Stimulated activated CD8-positive, alpha-beta memory T cell treated with anti-CD3 and anti-CD28 coated beads, Interleukin-4, amount 100 ng/mL, for 4 hours (primary cell): ENCODE measurements at places on chromosomes 11 and 22.

- DNase-seq, result no peak
Measured at GRCh38 chr11:33317662-33318061, 60.5 kb downstream of the HIPK3 start.

GRCh38 chr11:17933708-17934107, 79.1 kb downstream of the SERGEF start:
- no peak for DNase-seq

DNA sequence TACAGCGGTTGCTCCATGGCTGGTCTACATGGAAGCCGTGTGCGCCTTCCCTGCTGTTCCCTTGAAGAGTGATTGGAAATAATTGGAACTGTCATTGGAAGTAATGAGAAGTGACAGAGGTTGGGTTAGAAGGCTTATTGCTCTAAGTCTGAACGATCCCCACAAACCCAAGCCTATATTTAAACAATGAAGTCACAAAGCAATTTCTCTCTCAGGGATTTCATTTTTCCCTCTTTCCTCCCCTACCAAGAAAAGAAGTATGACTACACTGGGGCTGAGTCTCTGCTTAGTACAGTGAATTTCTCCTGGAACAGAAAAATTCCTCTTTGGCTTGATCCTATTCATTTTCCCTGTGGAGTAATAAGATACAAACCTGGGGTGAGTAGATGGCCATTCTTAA, 7.8 kb downstream of the CLMP start:
- no peak for DNase-seq

GRCh38 chr22:27625769-27626674, 175.5 kb downstream of the MN1 start:
- DNase-seq, result no peak

DNA sequence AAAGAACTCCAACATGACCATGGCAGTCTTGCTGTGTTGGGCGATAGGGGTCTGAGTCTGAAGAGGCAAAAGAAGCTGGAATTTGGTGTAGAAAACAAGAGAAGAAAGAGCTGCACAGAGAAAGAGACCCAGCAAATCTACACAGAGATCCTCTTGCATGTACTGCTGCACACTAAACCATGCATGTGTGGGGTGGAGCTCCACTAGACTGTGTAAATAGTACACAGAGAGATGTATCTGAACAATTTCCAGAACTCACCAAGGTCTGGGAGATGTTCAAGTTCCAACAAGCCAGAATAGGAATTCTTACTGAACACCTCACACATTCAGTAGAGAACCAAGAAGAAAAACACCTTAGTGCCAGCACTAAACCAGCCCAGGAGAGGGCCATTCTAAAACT, 42.3 kb downstream of the CSF2RB start:
- no peak for DNase-seq

- DNase-seq, result no peak
Measured at GRCh38 chr22:42920101-42920820, 63.2 kb upstream of the ARFGAP3 start.

GRCh38 chr22:49395617-49396016, 432.1 kb downstream of the BRD1 start:
- DNase-seq, result no peak

DNA sequence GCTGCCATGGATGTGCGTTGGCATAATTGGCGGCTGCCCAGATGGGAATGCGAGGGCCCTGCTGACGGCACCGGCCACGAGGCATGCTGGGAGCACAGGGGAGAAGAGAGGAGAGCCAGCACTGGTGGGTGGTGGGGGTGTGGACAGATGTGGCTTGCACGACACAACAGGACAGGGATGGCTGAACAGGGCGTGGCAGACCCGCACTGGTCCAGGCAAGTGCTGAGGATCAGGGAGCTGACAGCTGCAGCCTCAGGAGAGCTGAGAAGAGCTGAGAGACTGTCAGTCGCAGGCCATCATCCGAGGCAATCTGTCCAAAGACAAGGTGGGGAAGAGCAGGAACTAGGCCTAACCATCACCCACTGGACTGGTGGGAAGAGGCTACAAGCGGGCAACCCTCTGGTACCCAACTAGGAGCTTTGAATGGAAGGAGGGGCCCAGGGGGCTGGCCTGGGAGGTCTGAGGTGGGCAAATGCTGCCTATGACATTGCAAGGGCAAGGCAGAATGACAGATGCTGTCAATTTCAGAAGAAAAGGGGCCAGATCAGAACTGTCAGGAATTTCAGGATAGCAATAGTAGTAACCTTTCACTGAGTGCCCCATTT, 2.4 kb downstream of the GNB1L start:
- no peak for DNase-seq

- DNase-seq, result no peak
Measured at GRCh38 chr11:128488471-128488870, 98.9 kb downstream of the ETS1 start.

DNA sequence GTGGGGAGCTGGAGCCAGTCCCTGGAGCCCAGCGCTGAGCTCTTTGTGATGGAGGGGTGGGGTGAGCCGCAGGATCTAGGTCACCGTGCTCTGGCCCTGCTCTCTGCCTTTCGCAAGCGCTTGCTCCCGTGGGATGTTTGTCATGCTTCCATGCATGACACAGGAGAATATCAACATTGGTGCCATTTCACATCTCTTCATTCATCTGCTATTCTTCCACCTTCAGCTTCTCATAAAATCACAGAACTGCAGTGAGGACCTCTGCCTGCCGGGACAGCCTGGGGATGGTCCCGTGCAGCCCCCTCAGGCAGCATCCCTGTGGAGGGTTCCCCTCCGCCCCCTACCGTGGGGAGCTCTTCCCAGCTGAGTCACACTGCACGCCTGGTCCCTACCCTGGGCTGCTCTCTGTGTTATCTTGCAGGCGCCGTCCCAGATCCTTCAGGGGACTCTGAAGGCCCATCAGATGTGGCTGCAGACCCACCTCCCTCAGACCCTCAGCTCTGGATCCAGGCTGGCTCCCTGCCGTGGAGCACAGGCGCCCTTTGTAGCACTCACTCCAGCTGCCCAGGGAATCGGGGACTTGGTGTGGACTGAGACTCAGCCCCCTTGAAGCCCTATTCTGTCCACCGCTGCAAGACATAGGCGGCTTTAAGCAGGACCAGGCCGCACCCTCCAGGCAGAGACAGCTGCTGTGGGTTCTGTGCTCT, 5.1 kb upstream of the SEPTIN5 start:
- no peak for DNase-seq

DNA sequence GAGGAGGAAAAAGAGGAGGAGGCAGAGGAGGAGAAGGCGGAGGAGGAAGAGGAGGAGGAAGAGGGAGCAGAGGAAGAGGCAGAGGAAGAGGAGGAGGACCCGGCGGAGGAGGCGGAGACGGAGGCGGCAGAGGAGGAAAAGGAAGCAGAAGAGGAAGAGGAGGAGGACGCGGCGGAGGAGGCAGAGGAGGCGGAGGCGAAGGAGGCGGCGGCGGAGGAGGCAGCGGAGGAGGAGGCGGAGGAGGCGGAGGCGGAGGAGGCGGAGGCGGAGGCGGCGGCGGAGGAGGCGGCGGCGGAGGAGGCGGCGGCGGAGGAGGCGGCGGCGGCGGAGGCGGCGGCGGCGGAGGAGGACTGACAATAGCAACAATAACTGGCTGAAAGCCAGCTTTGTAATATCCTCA, 616.6 kb downstream of the TBC1D22A start:
- DNase-seq, result no peak
